ENCODE measurements at places on chromosomes 11 and 22.

- no peak for DNase-seq
These were observed 19.4 kb downstream of the LAYN start for GRCh38 chr11:111559800-111560464.

GRCh38 chr11:69003866-69004367, 9.1 kb downstream of the MRGPRF start:
- DNase-seq: no peak

- no peak for DNase-seq
These were observed 255.1 kb upstream of the B3GAT1 start for GRCh38 chr11:134667175-134667500.

- no peak for DNase-seq
These were observed 498.6 kb upstream of the ISX start for GRCh38 chr22:34567367-34567766.

DNA sequence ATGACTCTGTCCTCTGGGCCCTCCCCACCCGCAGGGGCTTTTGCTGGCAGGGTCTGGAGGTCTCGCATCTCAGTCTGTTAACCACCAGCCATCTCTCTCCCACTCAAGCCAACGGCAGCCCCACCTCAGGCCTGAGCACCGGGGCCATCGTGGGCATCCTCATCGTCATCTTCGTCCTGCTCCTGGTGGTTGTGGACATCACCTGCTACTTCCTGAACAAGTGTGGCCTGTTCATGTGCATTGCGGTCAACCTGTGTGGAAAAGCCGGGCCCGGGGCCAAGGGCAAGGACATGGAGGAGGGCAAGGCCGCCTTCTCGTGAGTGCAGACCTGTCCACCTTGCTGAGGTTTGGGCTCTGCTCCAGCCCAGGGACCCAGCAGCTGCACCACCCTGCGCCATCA, 44.3 kb upstream of the TTC12 start:
- no peak for DNase-seq

DNA sequence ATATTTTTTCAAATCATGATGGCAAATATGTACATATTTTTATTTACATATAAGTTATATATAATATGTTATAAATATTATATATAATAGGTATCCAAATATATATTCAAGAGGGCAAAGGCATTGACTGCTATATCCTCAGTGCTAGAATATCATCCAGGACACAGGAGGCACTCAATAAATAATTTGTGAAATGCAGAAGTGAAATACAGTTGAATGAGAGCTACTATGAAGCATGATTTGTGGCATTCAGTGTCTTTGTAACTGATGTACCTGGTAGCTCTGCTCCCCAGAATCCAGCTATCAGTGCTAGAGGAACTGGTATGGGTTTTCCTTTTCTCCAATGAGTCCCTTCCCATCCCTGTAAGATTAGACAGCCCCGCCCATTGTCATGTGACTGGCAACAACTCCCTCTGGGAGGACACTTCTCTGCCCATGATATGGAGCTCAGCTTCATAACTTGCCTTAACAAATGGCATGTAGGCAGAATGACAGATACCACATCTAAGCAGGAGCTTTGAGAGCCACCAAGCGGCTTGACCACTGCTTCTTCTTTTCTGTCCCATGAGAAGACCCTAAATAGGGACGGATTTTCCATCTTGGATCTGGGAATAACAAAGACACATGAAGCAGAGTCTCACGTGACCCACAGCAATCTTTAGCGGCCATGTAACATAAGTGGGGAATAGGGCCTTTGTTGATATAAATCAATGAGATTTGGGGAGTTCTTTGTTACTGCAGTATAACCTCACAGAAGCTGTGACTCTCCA, 10.2 kb upstream of the CD82 start:
- DNase-seq: no peak

DNA sequence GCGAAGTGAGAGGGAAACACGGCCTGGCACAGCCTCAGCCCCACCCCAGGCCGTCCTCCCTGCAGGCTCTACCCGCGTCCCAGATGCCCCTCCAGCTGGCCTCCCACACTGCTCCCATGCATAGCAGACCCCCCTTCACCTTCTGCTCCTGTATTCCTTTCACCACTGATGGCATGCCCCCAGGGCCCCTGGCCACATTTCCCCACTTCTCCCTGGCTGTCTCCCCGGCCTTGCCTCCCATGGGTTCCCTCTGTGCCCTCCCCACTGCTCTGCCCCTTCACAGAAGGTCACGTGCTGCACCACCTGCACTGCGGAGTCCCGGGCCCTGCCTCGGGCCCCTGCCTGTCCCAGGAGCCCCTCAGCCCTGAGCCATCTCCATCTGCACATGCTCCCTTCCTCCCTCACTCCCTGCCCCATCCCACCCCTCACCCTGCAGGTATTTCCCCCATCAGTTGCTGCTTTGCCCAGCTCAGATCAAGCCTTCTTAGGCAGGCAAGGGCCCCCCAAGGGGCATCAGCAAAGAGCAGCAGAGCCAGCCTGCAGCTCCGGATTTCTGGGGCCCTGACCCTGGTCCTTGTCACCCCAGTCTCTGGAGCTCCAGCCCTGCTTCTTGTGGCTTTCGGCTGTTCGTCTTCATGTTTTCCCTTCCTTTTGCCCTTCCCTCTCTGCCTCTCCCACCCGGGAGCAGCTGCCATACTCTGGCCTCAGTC, 46.4 kb downstream of the GAB4 start:
- no peak for DNase-seq

DNA sequence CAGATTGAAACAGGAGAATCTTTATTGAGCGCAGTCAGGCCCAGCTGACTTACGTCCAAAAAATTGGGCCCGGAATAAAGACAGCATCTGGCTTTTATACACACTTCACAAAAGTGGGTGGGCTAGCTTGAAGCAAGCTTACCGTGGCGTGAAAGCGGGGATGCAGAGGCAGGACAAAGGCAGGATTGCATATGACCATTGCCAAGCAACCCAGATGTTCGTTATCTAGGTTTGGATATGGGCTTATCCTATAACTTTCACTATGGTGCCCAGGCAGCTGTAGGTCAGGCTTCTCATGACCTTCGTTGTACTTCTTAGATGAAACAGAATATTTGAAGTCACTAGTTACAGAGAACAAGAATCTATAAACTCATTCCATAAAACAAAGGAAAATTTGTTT, 1575.6 kb upstream of the RAG2 start:
- no peak for DNase-seq

- DNase-seq: no peak
These were observed 36.2 kb upstream of the HEPHL1 start for GRCh38 chr11:93984936-93985335.

- no peak for DNase-seq
These were observed 11.0 kb upstream of the GRIK4 start for GRCh38 chr11:120500414-120501071.

DNA sequence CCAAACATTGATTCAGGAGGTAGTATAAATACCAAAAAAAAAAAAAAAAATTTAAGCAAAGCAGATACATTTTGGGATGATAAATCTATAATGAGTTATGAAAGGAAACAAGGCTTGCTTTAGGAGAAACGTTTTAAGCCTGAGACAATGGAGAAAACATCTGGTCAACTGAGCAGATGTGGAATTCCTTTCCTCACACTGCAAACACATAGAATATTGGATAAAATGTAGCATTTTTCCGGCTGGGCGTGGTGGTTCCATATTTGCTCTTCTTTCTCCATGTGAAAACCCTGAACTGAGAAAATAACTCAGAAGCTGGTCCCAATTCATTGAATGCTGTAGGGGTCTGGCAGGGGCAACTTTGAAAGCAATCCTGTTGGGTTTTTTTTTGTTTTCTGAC, 33.9 kb downstream of the ENDOD1 start:
- DNase-seq: no peak

DNA sequence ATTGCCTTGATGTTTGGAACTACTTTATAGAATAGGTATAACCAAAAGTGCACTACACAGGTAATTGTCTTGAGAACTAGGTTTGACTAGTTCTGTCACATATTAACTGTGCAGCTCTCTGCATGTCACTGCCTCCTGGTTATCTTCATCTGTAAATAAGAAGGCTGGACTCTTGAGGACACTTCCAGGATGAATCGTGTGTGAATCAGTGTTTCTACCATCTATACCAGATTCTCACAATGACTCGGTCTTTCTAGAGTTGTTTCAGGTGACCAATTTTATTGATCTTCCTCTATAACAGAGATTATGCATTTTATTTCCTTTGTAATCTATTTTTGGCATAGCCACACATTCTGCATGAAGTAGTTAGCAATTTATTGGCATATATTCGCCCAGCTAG, 1181.0 kb upstream of the TENM4 start:
- no peak for DNase-seq

DNA sequence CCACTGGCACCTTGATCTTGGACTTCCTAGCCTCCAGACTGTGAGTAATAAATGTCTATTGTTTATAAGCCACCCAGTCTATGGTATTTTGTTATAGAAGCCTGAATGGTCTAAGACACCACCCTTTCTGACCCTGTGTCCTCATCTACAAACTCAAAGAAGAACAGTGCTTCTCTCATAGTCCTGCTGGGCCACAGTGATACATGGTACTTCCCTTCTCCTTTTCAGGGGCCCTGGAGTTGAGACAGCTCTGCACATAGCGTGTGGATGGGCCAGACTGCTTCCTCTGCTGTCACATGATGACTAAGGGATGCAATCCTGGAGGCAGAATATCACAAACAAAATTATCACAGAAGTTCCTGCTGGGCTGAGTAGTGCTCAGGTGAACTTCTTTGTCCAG, 5.0 kb downstream of the KCNJ11 start:
- no peak for DNase-seq

GRCh38 chr11:47791774-47792430, 24.8 kb upstream of the FNBP4 start:
- no peak for DNase-seq

- DNase-seq: no peak
These were observed 1825.0 kb upstream of the RAG2 start for GRCh38 chr11:38423042-38423441.

GRCh38 chr11:129013737-129014475, 71.2 kb upstream of the TP53AIP1 start:
- no peak for DNase-seq

Data from activated naive CD8-positive, alpha-beta T cell treated with anti-CD3 and anti-CD28 coated beads for 36 hours (primary cell).